ENCODE measurements at places on chromosomes 2 and 18.

GRCh38 chr2:137467246-137467862 is 496.9 kb upstream of the HNMT start:
- DNase-seq: no peak

GRCh38 chr2:11092701-11093335 is 62.4 kb upstream of the SLC66A3 start:
- no peak for DNase-seq

- DNase-seq: peak; percentile 91
These were observed 123.3 kb downstream of the LTBP1 start for GRCh38 chr2:33069894-33070651.

DNA sequence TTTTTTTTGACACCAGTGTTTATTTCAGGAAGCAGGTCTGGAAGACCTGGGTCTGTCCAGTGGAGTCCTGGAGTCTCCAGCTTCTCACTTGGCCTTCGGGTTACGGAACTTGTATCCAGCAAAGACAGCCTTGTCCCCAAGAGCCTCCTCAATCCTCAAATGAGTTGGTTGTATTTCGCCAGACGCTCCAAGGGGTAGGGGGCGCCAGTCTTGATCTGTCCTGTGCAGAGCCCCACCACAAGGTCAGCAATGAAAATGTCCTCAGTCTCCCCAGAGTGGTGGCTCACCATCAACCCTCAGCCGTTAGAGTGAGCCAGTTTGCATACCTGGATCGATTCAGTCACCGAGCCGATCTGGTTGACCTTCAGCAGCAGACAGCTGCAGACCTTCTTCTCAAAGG is 21.9 kb downstream of the ASXL2 start:
- DNase-seq: no peak

- DNase-seq: no peak
These were observed 65.8 kb upstream of the PIEZO2 start for GRCh38 chr18:11215216-11215615.

DNA sequence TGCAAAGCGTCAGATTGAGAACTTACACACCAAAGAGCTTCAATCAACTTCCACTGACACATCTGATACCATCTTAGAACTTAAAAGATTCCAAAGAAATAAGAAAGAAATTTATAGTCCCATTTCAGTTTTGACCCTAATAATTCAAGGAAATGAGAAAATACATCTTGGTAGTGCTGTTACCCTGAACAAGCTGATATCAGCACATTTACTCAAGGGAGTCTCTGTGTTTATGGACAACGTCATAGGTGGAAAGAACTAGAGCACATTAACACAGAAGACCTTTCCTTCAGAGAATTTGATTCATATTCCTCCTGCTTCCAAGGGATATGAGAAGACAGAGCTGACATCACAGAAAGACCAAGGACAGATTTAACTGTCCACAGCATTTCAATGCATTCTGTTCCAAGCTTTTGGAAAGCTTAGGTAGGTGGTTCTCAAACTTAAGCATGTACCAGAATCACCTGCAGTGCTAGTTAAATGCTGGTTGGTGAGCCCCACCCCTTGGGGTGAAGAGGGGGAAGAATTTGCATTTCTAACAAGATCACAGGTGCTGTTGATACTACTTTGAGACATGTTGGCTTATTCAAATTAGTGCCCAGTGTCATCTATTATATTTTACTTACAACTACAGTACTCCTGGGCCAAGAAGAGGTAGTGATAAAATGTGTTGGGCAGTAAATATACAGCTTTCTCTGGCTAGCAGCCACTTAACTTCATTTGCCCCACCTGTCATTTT is 59.8 kb downstream of the LDAH start:
- DNase-seq: no peak

DNA sequence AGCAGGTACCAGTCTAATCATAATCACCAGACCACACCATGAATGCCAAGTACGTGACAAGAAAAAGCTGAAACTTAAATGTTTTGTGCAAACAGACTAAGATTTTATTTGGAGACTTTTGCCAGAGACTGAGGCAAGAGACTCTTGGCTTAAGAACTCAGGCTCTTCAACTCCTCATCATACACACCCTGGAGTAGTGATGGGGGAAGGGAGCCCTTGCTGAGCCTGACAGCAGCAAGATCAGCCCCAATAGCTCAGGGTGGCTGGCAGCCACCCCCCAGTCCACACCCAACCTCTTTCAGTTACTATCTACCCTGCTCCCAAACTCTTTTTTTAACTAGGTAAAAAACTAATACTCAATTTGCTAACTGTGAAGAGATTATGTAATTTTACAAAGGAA is 114.8 kb downstream of the CCBE1 start:
- no peak for DNase-seq

- DNase-seq: no peak
These were observed 161.0 kb downstream of the HDAC4 start for GRCh38 chr2:239239607-239240413.

DNA sequence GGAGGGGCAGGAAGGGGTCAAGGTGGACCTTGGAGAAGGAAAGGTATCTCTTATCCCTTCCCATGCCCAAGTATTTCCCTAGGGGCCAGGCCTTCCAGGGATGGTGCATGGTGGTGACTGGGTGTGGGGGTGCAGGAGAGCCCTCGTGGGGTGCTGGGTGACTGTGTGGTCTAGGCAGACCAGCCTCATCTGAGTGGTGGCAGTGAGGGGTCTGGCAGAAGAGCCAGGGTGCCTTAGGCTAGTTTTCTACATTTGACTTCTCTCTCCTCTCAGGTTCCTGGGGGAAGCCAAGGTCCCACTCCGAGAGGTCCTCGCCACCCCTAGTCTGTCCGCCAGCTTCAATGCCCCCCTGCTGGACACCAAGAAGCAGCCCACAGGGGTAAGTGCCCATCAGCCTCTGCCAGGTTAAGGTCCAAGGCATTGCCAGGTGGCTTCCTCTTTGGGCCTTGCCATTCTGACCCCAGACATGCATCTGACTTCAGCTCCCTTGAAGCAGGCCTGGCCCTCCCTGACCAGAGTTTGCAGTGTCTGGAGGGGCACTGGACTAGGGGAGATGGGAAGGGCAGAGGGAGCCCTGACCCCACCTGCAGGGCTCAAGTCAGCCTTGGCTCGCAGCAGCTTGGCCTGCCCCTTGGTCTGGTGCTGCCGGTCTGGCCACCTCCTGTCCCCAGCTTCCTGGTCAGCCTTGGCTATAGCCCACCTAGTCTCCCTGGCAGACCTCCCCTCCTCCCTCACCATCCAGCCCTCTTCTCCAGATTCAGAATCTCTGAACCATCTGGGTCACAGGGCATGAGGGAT is 49.8 kb downstream of the DYSF start:
- no peak for DNase-seq

DNA sequence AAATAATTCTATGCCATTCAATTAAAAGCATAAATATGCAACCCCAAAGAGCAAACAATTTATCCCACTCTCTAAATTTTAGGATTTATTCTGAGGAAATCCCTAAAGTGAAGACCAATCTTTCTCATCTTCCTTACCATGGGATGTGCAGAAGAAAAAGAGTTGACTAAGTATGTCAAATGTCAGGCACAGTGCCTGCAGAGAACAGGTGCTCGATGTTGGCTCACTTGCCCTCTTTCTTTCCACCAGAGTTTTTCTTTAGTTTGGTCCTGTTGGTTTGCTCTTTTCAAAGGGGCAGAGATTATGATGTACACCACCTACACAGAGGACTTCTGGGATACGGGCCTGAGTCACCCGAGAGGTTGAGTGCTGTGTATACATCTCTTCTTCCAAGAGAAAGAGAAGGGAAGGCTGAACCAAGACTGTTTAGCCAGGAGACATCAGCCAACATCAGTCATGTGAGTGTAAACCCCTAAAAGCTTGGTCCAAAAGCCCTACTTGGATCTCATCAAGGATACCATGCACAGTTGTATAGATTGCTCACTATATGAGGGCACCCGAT is 51.7 kb downstream of the SUMO1 start:
- no peak for DNase-seq
